Aorta (tissue), 5 donors: ENCODE measurements at places on chromosomes 13 and 19. TPM values are rescaled to one million over a fixed set of nuclear protein-coding genes. Genes with fewer than 3 reads are reported as not detected.

ZNF563 gene
- total RNA-seq = 2.5 TPM

ZNF568 gene
- 15.8 TPM for total RNA-seq

SYNE4 gene
- total RNA-seq = 1.0 TPM

COL4A2 gene
- total RNA-seq = 693 TPM

GRCh38 chr13:111139873-111140561 lies 24.9 kb downstream of the ARHGEF7 start:
- H3K36me3 ChIP-seq = peaks cover 1% of the 10 kb centered on the region
- no peak overlapping the region for H3K4me3 ChIP-seq
- H3K4me1 ChIP-seq = no peaks in the 10 kb centered on the region
- DNase-seq = no peak
- no peak overlapping the region for H3K27ac ChIP-seq
- no peaks in the 10 kb centered on the region for H3K27me3 ChIP-seq

- no peak overlapping the region for H3K27ac ChIP-seq
Observed at GRCh38 chr19:33438987-33439781, 65.7 kb downstream of the CEBPG start.

GRCh38 chr19:4326837-4327251 lies 11.8 kb downstream of the STAP2 start:
- H3K27me3 ChIP-seq = no peaks in the 10 kb centered on the region
- no peaks in the 10 kb centered on the region for H3K4me1 ChIP-seq
- DNase-seq = no peak
- no peak overlapping the region for H3K27ac ChIP-seq

GRCh38 chr13:110227864-110228643 lies 78.9 kb downstream of the COL4A1 start:
- DNase-seq = no peak
- H3K27me3 ChIP-seq = no peaks in the 10 kb centered on the region
- H3K27ac ChIP-seq = no peak overlapping the region
- H3K4me3 ChIP-seq = no peak overlapping the region

GRCh38 chr19:36972571-36972970 lies 56.4 kb downstream of the ZNF568 start:
- no peak for DNase-seq
- peak overlapping the region; percentile 75 for H3K4me3 ChIP-seq
- H3K4me1 ChIP-seq = no peaks in the 10 kb centered on the region

DNA sequence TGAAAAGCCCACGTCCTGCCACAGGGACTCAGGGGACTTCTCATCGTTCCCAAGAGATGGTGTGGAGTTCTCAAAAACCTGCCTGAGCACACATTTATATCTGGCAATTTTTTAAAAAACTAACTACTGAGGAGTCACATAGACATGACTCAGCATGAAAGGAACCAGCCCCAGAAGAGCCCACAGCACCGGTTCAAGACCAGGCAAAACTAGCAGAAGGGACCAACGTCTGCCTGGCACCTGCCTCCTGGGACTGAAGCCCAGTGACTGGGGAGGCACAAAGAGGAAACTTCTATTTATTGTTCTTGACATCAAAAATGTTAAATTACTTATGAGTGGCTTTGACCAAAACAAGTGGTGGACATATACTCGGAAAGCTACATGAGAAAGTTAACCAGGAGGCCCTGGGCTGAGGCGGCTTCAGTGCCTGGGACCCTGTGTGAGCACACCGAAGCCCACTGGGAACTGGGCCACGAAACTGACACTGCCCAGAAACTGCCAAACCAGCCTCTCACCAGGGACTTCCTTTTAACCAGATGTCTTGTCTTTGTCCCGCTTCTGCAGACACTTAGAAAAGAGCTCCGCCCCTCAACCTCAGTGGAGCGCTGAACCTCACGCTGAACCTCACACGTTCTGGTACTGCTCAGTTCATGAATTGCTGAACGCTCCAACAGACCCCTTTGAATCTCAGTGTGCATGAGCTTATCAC lies 25.7 kb downstream of the C13orf46 start:
- H3K27me3 ChIP-seq = no peaks in the 10 kb centered on the region
- H3K4me3 ChIP-seq = no peak overlapping the region
- DNase-seq = peak; percentile 56
- no peaks in the 10 kb centered on the region for H3K36me3 ChIP-seq
- H3K27ac ChIP-seq = no peak overlapping the region

DNA sequence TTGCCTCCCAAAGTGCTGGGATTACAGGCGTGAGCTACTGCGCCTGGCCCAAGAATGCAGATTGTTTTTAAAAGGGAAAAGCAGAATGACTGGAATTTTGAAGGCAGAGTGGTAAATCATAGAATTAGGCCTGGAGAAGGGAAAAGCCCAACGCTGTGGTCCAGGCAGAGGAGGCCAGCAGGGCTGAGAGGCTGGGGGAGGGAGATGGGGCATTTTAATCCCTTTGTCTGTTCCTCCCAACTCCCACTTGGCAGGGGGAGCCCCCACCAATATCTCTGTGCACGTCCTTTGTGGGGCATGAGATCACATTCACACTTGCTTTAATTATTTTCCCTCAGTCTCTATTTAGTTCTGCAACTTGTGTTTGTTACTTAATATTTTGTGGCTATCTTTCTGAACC lies 54.4 kb upstream of the RANBP3 start:
- H3K27ac ChIP-seq = no peak overlapping the region
- H3K27me3 ChIP-seq = no peaks in the 10 kb centered on the region
- no peaks in the 10 kb centered on the region for H3K4me1 ChIP-seq
- DNase-seq = no peak
- H3K36me3 ChIP-seq = no peaks in the 10 kb centered on the region

GRCh38 chr13:51045451-51045850 lies 65.6 kb downstream of the C13orf42 start:
- no peaks in the 10 kb centered on the region for H3K27me3 ChIP-seq
- H3K4me1 ChIP-seq = no peaks in the 10 kb centered on the region
- DNase-seq = peak; percentile 44
- H3K27ac ChIP-seq = no peak overlapping the region
- no peaks in the 10 kb centered on the region for H3K36me3 ChIP-seq

DNA sequence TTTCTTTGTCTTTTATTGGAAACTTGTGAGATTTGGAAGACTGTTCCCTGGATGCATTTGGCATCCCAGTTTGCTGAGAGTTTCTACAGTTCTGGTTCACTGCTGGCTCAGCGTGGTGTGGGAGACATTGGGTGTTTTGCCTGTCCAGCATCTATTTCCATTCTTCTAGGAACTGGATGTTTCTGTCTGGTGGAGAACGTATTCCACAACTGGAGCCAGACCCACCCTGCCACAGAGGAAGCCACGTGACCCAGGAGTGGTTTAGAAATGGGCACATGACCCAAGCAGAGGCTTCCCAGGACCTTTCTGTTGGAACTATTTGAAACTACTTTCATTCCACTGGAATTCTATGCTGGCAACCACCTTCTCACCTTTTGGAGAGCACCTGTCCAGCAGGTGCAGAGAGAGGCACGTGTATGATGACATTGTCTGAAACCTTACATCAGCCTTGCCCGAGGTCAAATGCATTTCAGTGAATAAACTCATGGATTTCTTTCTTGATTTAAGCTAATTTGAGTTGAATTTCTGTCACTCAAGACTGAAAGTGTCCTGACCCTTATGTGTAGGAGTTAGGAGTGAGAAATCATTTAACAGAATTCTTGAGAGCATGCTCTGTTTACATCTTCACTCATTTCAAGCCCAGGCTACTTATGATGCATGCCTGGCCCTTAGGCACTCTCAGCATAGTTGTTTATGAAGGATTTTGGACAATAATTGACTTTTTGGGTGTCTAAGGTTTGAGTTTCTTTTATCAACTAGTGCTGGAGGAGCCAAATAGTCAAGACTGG lies 121.8 kb downstream of the AKAP11 start:
- no peaks in the 10 kb centered on the region for H3K36me3 ChIP-seq
- H3K4me3 ChIP-seq = no peak overlapping the region
- no peaks in the 10 kb centered on the region for H3K4me1 ChIP-seq

DNA sequence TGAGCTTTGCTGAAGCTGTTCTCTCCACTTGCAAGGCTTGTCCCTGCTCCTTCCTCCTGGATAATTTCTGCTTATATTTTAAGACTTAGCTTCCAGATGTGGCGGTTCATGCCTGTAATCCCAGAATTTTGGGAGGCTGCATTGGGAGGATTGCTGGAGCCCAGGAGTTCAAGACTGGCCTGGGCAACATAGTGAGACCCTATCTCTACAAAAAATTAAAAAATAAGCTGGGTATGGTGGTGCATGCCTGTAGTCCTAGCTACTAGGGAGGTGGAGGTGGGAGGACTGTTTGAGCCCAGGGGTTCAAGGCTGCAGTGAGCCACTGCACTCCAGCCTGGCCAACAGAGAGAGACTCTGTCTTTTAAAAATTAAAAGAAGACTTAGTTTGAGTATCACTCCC lies 31.6 kb downstream of the CEBPA start:
- no peak overlapping the region for H3K4me3 ChIP-seq
- DNase-seq = peak; percentile 6
- H3K27me3 ChIP-seq = no peaks in the 10 kb centered on the region
- H3K4me1 ChIP-seq = no peaks in the 10 kb centered on the region
- H3K27ac ChIP-seq = no peak overlapping the region

DNA sequence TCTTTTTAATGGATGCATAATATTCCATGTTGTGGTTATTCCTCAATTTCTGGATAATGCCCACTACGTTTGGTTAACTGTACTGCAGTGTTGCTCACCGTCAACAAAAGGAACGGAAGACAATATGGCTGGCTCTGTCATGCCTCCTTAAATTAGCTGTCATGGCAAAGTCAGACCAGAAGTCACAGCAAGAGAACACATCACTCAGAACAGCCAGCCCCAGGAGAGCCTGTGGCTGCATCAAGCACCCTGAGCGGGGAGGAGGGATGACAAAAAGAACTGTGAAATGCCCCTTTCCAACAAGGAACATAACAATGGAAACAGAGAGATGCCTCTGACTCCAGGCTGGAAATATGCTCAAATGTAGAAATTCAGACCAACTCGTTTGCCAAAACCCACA lies 366.0 kb upstream of the ZNF507 start:
- DNase-seq = no peak
- no peak overlapping the region for H3K27ac ChIP-seq
- H3K27me3 ChIP-seq = no peaks in the 10 kb centered on the region
- H3K4me1 ChIP-seq = no peaks in the 10 kb centered on the region
- H3K4me3 ChIP-seq = no peak overlapping the region

GRCh38 chr19:6730153-6730804 lies 7.1 kb downstream of the GPR108 start:
- DNase-seq = peak; percentile 84
- no peaks in the 10 kb centered on the region for H3K27me3 ChIP-seq
- H3K4me1 ChIP-seq = no peaks in the 10 kb centered on the region
- H3K4me3 ChIP-seq = no peak overlapping the region

DNA sequence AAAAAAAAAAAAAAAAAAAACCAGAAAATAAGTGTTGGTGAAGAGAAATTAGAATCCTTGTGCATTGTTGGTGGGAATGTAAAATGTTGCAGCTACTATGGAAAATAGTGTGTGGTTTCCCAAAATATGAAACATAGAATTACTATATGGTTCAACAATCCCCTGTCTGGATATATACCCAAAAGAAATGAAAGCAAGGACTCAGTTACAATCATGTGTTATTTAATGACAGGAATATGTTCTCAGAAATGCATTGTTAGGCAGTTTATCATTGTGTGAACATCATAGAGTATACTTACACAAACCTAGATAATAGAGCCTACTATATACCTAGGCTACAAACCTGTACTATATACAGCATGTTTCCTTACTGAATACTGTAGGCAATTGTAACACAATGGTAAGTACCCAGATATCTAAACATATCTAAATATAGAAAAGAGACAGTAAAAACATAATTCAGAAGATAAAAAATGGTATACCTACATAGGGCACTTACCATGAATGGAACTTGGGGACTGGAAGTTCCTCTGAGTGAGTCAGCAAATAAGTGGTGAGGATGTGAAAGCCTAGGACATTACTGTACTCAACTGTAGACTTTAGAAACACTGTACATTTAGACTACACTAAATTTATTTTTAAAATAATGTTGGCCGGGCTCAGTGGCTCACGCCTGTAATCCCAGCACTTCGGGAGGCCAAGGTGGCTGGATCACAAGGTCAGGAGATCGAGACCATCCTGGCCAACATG lies 25.7 kb upstream of the SLC7A1 start:
- DNase-seq = no peak
- no peaks in the 10 kb centered on the region for H3K36me3 ChIP-seq
- H3K27me3 ChIP-seq = no peaks in the 10 kb centered on the region

GRCh38 chr19:18340990-18341868 lies 831 bp downstream of the PGPEP1 start:
- peak overlapping the region; percentile 95 for H3K4me3 ChIP-seq
- DNase-seq = peak; percentile 88
- no peaks in the 10 kb centered on the region for H3K4me1 ChIP-seq

GRCh38 chr13:91572944-91573598 lies 174.7 kb downstream of the GPC5 start:
- no peak for DNase-seq
- H3K4me3 ChIP-seq = no peak overlapping the region
- H3K4me1 ChIP-seq = no peaks in the 10 kb centered on the region
- no peak overlapping the region for H3K27ac ChIP-seq
- no peaks in the 10 kb centered on the region for H3K36me3 ChIP-seq

GRCh38 chr19:13723206-13723605 lies 41.1 kb upstream of the MRI1 start:
- DNase-seq = no peak
- no peaks in the 10 kb centered on the region for H3K27me3 ChIP-seq
- no peaks in the 10 kb centered on the region for H3K36me3 ChIP-seq

GRCh38 chr13:20069956-20070355 lies 90.9 kb downstream of the GJA3 start:
- no peaks in the 10 kb centered on the region for H3K27me3 ChIP-seq
- no peak overlapping the region for H3K27ac ChIP-seq
- H3K36me3 ChIP-seq = no peaks in the 10 kb centered on the region
- H3K4me3 ChIP-seq = no peak overlapping the region
- no peaks in the 10 kb centered on the region for H3K4me1 ChIP-seq

DNA sequence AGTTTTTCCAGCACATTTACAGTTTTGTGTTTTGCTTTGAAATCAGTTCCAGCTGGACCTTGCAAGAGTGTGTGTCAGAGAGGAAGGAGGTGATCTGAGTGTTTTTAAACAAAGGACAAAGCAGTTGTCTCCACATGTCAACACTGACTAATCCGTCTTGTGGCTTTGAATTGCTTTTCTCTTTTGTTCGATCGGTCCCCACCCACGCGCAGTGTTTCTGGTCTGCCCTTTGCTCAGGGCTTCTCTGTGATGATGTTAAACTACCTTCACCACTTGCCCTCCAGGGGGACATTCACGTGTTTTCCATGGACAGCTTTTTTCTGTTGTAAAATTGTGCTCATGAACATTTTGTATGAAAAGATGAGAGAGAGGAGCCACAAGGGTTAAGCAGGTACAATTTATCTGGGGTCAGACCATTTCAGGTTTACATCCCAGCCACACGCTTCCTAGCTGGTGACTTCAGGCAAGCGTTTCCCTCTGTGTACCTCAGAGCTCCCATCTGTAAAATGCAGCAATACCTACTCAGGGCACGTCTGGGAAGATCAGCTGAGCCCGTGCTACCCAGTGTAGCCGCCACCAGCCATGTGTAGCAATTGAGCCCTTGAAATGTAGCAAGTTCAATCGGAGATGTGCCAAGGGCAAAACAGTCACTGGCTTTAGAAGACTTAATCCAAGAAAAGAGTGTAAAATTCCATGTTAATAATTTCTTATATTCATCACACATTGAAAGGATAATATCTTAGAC lies 13.5 kb upstream of the PLA2G4C start:
- H3K27me3 ChIP-seq = no peaks in the 10 kb centered on the region
- H3K4me1 ChIP-seq = no peaks in the 10 kb centered on the region
- no peak overlapping the region for H3K4me3 ChIP-seq
- peaks cover 3% of the 10 kb centered on the region for H3K36me3 ChIP-seq

- no peak overlapping the region for H3K27ac ChIP-seq
- no peaks in the 10 kb centered on the region for H3K36me3 ChIP-seq
- no peaks in the 10 kb centered on the region for H3K4me1 ChIP-seq
- H3K4me3 ChIP-seq = no peak overlapping the region
- DNase-seq = no peak
- H3K27me3 ChIP-seq = no peaks in the 10 kb centered on the region
Observed at GRCh38 chr19:12872941-12873890, 8.0 kb downstream of the DNASE2 start.
